Kidney glomerular epithelial cell (primary cell): ENCODE measurements at places on chromosomes 3 and 15.

- no peak for DNase-seq
These were observed 4.7 kb downstream of the NR1D2 start for GRCh38 chr3:23949784-23950183.

GRCh38 chr15:100769975-100770340 is 109.7 kb upstream of the ALDH1A3 start:
- DNase-seq: no peak

GRCh38 chr15:35987056-35987455 is 441.1 kb upstream of the DPH6 start:
- DNase-seq: no peak

GRCh38 chr15:66390678-66391077 is 4.0 kb downstream of the MAP2K1 start:
- DNase-seq: no peak

DNA sequence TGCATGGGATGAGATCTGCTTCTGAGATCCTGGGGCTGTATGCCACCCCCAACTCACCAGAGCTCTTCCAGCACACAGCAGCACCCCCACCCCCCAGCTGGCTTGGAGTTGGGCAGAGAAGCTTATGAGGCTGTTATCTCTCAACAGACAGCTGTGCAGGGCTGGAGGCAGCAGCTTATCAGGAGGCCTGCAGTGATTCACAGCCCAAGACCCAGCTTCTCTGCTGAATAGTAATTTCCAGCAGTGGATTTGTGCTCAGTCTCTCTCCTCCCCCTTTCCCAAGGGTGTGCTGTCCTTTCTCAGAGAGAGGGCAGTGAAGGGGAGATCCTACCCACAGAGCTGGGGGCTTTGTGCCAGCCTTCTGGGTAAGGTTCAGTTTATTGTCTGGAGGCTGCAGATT is 2.1 kb downstream of the RPP25 start:
- peak; percentile 10 for DNase-seq

GRCh38 chr3:52530918-52531826 is 2.5 kb downstream of the NT5DC2 start:
- DNase-seq: no peak

DNA sequence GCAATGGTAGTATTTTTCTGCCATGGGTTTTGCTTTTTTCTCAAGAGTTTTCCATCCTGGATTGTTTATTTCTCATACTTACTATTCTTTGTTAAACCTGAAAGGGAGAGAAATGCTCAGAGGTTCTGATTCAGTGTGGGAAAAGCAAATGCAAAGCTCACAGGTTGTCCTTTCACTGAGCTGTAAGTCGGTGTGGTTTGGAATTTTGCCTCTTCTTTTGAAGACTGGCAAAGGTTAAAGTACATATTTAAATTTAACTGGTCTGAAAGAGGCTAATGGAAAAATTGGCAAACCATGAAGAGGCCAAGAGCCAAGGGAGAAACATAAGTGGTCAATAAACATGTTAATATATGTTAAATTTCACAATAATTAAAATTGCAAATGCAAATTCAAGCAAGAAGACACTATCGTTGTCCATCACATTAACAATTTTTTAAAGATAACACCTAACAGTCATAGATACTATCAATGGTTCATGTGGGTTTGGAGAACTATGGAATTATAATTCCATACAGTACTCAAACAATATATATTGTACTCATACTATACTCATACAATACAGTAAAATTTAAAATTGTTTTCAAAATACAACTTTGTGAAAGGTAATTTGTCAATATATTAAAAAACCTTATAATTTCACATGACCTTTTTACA is 246.8 kb upstream of the STT3B start:
- no peak for DNase-seq

GRCh38 chr3:169458752-169459151 is 204.8 kb downstream of the MECOM start:
- no peak for DNase-seq

DNA sequence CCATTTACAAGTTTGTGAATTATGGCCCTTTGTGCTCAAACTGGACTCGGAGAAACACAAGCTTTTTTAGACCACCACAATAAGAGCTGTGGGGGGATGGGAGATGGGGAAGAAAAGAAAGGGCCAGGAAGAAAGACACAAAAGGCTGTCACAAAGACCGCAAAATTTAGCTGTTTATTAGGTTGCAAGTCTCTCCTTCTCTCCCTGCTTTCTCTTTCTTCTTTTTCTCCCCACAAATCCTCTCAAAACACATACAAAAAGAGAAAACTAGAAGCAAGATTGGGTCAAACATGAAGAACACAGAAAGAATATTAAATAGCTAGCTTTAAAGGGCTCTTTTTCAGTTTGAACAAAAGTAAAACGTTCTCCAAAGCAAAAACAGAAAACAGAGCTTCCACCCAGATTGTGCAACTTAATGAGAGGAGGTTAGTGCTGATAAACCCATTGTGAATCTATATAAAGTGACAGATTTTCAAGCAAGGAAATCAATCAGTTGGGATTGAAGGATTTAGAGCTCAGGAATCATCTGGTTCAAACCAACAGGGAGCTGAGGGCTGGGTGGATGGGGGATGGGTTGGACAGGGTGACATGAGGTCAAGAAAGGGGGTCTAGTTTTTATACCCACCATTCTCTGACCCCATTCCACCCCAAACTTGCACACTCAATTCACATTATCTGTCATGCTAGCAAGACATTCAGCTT is 87.3 kb downstream of the DHX30 start:
- DNase-seq: no peak

DNA sequence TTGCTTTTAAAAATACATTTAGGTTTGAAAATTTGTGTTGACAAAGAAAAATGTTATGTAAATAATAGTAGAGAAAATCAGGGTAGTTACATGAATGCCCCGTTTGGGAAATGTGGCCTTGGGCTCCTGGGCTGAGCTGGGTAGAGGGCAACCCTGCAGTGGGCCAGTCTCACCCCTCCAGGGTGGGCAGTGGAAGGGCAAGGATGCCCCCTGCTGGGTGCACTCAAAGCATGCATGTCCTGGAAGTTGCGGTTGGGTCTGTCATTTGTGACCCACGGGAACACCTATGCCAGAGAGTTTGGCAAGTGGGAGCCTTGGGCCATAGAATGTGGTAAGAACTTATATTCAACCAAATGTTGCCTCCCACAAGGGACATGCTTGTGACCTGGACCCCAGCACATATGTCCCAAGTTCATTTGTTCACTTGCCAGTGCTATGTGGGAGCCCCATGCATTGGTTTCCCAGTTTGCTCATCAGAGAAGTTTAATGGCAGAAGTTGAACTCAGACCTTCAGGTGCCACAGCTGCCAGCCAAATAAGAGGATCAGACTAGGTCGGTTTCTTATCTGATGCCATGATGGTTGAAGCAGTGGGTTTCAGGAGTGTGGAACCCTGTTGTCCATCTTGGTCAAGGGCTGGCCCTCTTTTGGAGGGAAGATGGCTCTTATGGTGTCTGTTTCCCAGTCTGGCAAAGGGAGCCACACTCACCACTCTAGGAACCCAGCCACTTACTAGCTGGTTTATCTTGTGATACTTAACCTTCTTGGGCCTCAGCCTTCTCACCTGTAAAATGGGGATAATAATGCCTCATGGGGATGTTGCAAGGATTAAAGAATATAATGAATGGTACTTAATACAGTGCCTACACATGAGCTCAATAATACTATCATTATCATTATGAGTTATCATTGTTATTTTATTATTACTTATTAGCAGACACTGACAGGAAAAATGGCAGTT is 2.5 kb upstream of the PLCB2 start:
- DNase-seq: peak; percentile 26

DNA sequence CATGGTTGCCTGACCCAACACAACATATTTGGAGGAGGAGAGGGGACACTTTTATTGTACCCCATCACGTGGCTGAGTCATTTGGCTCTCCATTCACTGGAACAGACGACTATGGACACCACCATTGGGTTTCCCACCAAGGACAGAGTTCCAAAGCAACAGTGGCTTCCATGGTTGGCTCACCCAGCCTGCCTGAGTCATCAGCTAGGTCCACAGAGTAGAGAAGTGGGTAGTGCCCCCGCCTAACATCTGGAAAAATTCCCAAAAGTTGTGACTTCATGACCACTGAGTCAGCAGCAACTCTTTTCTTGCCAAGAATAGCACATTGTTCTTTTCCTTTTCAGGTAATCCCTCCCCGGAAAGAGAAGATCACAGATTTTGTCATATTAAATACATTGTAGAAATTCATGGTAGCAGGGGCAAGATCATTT is 3.0 kb upstream of the PPP1R2 start:
- peak; percentile 81 for DNase-seq

DNA sequence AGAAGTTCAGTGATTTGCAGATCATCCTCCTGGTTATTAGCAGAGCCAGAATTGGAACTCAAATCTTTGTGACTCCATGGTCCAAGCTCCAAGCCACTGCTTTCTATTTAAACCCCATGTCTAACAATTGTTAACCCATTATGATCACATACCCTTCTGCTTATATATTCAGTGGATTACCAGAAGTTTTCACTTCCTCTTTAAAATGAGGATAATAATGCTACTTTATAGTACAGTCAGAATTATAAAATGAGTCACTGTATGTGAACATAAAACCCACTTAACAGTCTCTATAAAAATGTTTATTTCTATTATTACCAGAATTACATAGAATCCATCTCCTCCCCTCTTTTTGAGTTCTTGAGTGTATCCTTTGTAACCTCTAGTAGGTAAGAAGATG is 550.7 kb upstream of the DPPA4 start:
- no peak for DNase-seq

DNA sequence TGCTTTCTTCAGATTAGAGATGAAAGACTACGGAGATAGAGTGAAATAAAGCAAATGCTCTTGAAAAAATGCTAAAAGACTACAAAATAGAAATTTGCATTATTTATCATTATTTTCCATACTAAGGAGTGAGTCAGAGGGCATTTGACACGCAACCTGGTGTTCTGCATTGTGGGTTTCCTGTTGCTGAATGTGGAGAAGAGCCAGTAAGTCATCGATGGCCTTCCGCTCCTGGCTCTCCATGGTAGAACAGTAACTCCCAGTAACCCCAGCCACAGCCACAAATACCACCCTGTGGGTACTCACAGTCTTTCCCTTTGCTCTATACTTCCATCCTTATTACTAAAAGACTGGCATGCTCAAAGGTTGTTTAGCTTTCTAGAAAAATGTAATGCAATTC is 61.5 kb downstream of the CGGBP1 start:
- DNase-seq: peak; percentile 25

DNA sequence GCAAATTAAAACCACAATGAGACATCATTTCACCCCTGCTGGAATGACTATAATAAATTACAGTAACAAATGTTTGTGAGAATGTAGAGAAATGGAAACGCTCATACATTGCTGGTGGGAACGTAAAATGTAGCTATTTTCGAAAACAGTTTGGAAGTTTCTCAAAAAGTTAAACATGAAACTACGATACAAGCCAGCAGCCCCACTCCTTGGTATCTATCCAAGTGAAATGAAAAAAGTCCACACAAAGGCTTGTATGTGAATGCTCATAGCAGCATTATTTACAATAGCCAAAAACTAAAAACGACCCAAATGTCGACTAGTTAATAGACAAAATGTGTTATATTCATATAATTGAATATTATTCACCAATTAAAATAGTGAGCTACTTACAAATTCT is 22.9 kb upstream of the CFAP20DC start:
- no peak for DNase-seq

- DNase-seq: no peak
These were observed 263.3 kb downstream of the NEK10 start for GRCh38 chr3:27105904-27106303.

DNA sequence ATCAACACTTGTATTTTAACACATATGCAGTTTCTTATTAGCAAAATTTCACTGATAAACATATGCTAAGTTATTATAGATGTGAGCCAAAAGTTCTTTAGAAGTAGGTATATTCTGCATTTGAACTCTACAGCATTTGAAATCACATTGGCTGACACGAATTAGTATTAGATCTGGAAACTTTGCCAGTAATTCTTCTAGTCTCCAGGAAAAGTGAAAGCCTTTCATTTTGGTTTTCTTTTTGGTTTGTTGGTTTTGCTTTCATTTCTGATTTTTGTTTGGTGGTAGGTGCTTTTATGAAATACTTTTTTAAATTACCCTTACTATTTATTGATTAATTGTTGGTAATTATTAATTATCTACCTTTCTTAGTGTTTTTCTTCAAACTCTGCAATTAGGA is 72.9 kb downstream of the RBMS3 start:
- no peak for DNase-seq

DNA sequence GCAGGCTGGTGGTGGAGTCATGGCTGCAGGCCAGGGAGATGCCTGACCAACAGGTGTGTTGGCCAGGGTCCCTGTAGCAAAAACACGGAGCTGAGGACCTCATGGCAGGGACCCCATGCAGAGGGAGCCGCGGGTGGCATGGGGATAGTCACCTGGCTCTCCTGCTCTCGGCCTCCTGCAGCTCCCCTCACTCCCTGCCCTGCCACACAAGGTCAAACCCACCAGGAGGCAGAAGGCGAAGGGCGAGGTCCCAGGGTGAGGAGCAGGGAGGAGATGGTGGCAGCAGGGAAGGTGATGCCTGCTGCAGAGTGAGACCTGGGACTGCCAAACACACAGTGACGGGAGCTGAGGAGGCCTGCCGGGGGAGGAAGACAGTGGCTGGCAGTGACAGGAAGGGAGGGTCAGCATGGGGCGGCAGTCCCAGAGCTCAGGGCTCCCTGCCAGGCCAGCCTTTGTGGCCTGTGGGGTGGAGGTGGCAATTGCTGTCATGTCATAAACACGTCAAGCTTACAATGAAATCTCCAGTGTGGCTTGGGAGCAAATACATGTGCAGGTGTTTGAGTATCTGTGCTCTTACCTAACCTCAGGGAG is 144.3 kb downstream of the TJP1 start:
- DNase-seq: no peak

GRCh38 chr3:81788044-81788443 is 26.6 kb upstream of the GBE1 start:
- DNase-seq: no peak

- DNase-seq: no peak
These were observed 491.7 kb upstream of the AGTR1 start for GRCh38 chr3:148205977-148206376.

DNA sequence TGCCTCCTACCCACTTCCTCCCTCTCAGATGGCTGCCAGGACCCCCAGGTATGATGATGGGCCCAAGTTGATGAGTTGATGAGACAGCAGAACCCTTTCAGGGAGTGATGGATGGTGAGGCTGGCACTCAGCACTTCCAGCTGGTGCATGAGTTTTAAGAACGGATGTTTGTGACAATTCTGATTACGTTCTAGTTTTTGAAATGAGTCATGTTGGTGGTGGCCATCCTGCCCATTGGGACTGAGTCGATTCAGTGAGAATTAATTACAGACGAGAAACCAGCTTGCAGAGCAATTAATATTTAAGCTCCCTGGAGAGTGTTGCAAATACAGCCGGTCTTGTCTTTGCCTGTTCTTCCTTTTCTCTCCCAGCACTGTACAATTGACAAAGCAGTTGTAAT is 56.9 kb upstream of the NR2C2 start:
- DNase-seq: no peak

DNA sequence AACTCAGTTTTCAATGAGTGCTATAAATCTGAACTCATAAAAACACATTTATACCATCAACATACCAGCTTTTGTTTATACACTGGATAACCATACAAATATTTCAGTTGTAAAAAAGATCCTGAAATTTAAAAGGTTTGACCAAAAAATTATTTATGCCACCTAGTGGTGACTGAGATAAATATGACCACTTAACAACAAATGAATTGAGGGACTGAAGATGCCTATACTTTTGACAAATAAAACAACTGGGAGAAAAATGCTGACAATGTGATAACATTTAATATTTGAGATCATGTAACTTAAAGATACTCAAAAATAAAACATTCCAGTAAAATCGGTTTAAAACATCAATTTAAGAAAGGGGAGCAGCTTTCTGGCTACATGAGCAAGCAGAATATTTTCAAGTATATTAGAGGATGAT is 30.4 kb downstream of the ATG3 start:
- DNase-seq: no peak

GRCh38 chr15:35506272-35506870 is 39.6 kb downstream of the DPH6 start:
- no peak for DNase-seq
